Heart left ventricle (tissue), 16 donors: ENCODE measurements at places on chromosomes 3 and 15. TPM values are rescaled to one million over a fixed set of nuclear protein-coding genes. Genes with fewer than 3 reads are reported as not detected.

Gene THSD4
- total RNA-seq: 90.1 TPM

Gene FGF12
- total RNA-seq: 315 TPM

Gene DGKG
- total RNA-seq: 59.3 TPM

DNA sequence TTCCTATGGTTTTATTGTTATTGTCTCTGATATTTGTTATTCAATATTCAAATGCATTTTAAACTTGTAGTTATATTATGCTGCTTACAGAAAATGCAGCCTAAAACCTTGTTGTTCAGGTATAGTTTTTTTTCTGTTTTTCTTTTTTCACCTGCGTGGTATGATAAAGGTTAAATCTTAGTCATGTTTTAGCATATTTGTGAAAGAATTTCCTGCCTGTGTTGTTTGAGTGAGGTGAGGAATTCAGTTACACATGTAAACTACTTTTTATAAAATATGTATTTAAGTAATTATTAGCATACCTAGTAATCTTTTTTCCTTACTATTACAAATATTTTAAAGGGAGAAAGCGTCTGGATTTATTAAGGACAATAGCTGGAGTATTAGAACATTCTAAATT is 90.0 kb upstream of the NAALADL2 start:
- no peaks in the 10 kb centered on the region for H3K4me1 ChIP-seq
- H3K27me3 ChIP-seq: no peaks in the 10 kb centered on the region
- no peak for DNase-seq
- no peak overlapping the region for H3K27ac ChIP-seq
- no peaks in the 10 kb centered on the region for H3K36me3 ChIP-seq

- H3K36me3 ChIP-seq: no peaks in the 10 kb centered on the region
- peaks cover 16% of the 10 kb centered on the region for H3K27me3 ChIP-seq
- no peak for DNase-seq
- peaks cover 6% of the 10 kb centered on the region for H3K4me1 ChIP-seq
- H3K4me3 ChIP-seq: no peak overlapping the region
Measured at GRCh38 chr15:52114261-52115055, 1.9 kb upstream of the BCL2L10 start.

- no peak overlapping the region for H3K27ac ChIP-seq
- H3K4me1 ChIP-seq: no peaks in the 10 kb centered on the region
- H3K27me3 ChIP-seq: no peaks in the 10 kb centered on the region
- H3K4me3 ChIP-seq: no peak overlapping the region
Measured at GRCh38 chr15:70142322-70143191, 44.8 kb upstream of the TLE3 start.

DNA sequence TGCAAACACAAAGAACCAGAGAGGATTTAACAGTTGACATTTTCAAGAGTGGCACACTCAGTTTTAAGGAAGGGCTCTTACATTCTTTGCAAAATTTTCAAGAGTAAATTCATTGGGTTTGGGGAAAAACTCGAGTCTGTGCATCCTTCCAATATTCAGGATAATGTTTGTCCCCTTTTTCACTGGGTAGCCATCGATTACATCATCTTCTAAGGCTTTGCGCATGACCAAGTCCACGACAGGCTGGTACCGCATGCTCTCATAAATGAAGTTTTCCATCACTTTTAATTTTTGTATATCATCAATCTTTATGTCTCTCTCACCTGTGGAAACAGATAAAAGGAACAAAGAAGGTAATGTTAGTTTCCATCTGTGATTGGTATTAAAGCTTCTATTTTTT is 117.5 kb upstream of the TNFAIP8L3 start:
- H3K27me3 ChIP-seq: no peaks in the 10 kb centered on the region
- no peaks in the 10 kb centered on the region for H3K4me1 ChIP-seq
- H3K36me3 ChIP-seq: no peaks in the 10 kb centered on the region
- H3K4me3 ChIP-seq: no peak overlapping the region

GRCh38 chr3:9314796-9315195 is 48.1 kb upstream of the THUMPD3 start:
- DNase-seq: no peak
- no peaks in the 10 kb centered on the region for H3K27me3 ChIP-seq
- H3K36me3 ChIP-seq: no peaks in the 10 kb centered on the region

GRCh38 chr15:78389322-78389721 is 48.7 kb upstream of the IREB2 start:
- no peak for DNase-seq
- H3K36me3 ChIP-seq: no peaks in the 10 kb centered on the region
- H3K27ac ChIP-seq: no peak overlapping the region
- peaks cover 19% of the 10 kb centered on the region for H3K27me3 ChIP-seq

- peak overlapping the region; percentile 93 for H3K27ac ChIP-seq
- DNase-seq: no peak
- no peaks in the 10 kb centered on the region for H3K27me3 ChIP-seq
- peaks cover 24% of the 10 kb centered on the region for H3K36me3 ChIP-seq
- H3K4me1 ChIP-seq: peaks cover 21% of the 10 kb centered on the region
- peak overlapping the region; percentile 99 for H3K4me3 ChIP-seq
Measured at GRCh38 chr3:196942915-196943277, 568 bp upstream of the NCBP2 start.
